Mesothelial cell of epicardium (in vitro differentiated cells): ENCODE measurements at places on chromosomes 16 and 17.

DNA sequence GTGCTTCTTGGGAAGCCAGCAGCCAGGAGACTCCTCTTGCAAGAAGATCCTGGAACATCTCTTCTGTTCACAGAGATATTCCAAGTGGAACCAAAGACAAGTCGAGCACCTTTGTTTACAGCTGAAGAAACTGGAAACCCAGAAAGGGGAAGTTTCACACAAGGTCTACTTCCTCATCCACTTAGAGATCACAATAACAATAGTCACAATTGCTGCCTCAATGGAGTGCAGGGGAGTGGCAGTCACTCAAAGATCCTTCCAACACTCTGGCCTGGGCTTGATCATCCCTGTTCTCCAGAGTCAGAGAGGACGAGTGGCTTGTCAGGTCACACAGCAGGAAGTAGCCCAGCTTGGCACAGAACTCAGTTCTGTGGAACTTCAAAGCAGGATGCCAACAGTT lies 46.9 kb upstream of the SIAH1 start:
- H3K27me3 ChIP-seq: peaks cover 5% of the 10 kb centered on the region
- no peak overlapping the region for H3K27ac ChIP-seq
- no peaks in the 10 kb centered on the region for H3K4me1 ChIP-seq
- DNase-seq: no peak
- no peak overlapping the region for H3K4me3 ChIP-seq

DNA sequence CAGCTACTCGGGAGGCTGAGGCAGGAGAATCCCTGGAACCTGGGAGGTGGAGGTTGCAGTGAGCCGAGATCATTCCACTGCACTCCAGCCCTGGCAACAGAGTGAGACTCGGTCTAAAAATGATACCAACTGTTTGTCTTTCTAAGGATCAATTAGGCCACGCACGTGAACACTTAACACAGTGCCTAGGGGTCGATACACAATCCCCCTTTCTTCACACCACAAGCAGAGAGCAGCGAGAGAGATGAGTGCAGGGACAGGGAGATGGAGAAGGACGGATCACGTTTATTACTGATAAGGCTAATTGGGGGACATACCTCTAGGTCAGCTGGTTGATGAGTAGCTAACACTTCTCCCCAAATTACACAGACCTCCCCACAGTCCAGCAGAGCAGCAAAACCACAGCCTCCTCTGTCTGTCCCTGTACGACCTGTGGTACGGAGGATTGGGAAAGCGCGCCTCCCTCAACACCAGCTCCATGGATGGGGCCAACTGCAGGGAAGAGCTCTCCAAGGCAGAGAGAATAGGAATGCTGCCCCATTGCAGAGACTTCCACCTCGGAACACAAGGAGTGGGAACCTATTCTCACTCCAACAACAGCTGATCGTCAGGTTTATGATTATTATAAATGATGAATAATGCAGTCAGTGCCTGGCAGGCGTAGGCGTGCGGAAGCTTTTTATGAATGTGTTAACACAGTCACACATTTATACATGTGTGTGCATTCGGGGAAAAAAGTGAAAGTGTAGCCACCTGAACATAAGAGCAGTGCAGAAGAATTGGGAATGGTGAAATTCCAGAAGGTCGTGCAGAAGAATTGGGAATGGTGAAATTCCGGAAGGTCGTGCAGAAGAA lies 155.1 kb downstream of the C16orf95 start:
- peaks cover 8% of the 10 kb centered on the region for H3K27me3 ChIP-seq
- H3K4me1 ChIP-seq: peaks cover 6% of the 10 kb centered on the region
- DNase-seq: no peak
- H3K36me3 ChIP-seq: no peaks in the 10 kb centered on the region
- H3K27ac ChIP-seq: no peak overlapping the region

DNA sequence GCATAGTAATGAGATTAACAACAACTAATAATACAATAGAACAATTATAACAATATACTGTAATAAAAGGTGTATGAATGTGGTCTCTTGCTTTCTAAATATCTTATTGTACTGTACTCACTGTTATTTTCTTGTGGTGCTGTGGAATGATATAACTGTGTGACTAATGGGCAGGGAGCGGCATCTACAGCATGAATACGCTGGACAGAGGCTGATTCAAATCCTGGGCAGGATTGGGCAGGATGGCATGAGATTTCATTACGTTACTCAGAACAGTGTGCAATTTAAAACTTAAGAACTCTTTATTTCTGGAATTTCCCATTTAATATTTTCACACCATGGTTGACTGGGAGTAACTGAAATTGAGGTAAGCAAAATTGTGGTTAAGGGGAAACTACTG lies 1239.8 kb upstream of the GOT2 start:
- H3K4me1 ChIP-seq: no peaks in the 10 kb centered on the region
- no peaks in the 10 kb centered on the region for H3K27me3 ChIP-seq
- H3K27ac ChIP-seq: no peak overlapping the region

DNA sequence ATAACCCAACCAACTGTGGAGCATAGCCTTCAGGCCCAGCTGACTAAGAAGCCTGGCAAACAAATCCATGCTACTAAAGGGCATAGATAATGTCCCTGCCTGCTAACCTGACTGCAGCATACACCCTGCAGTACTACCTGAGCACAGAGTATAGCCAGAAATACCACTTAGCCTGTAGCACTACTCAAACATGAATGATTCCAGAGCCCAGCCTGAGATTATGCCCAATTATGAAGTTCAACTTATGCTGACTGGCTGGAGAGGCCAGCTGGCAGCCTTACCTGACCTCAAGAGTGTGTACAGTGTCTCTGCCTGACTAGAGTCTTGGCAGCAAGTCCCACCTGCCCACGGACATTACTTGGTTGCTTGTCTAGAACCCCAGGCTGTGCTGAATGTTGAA lies 1265.3 kb downstream of the CDH11 start:
- no peak for DNase-seq
- peaks cover 1% of the 10 kb centered on the region for H3K27me3 ChIP-seq
- H3K27ac ChIP-seq: no peak overlapping the region
- H3K36me3 ChIP-seq: no peaks in the 10 kb centered on the region

DNA sequence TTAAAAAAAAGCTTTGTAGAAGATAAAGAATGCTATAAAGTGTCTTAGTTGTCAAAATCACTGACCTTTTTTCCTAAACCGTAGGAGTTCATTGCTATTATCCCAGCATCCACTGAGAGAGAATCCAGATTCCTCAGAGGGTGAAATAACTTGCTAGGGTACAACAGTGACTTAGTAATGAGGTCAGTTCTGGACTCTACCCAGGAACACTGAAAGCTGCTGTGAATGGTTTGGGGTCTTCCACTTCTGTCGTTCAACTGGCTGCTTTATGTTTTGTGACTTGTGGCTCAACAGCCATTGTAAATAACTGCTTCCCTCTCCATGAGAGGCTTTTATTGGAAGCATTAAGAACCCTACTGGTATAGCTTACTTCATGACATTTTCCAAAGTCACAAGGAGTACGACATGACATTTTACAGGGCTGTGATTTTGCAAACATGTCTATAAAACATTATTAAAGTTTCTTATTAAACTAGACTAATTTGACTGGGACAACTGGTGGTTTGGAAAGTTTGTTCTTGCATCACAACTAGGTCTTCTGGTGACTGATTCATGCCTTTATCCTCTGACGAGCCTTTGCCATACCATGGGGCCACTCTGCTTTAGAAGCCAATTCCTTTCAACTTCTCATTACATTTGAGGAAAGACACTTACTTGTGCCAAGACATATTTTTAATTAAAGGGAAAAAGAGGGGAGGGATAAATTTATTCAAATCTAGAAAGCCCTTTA lies 92.2 kb upstream of the CDH11 start:
- no peak overlapping the region for H3K4me3 ChIP-seq
- no peaks in the 10 kb centered on the region for H3K4me1 ChIP-seq
- DNase-seq: no peak
- no peaks in the 10 kb centered on the region for H3K36me3 ChIP-seq
- H3K27ac ChIP-seq: no peak overlapping the region

DNA sequence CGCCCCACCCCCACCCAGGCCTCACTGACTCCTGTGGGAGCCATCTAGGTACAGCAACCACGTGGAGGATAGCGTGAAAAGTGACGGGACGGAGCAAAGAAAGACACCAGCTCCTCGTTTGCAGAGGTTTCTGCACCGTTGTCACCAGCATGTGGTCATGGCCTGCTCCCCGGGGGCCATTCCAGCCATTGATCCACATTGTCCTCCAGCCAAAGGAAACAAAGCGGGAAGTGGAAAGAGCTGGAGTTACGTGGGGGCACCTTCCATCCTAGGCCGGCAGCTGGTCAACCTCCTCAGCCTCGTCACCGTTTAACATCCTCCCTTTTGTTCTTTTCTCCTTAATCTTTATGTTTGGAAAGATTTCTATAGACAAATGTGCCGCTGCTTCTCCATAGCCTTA lies 153.7 kb downstream of the RPTOR start:
- no peak overlapping the region for H3K27ac ChIP-seq
- H3K4me3 ChIP-seq: no peak overlapping the region
- DNase-seq: no peak
- no peaks in the 10 kb centered on the region for H3K27me3 ChIP-seq
- peaks cover 7% of the 10 kb centered on the region for H3K36me3 ChIP-seq

- no peak overlapping the region for H3K4me3 ChIP-seq
- peaks cover 10% of the 10 kb centered on the region for H3K4me1 ChIP-seq
- DNase-seq: peak; percentile 84
- H3K36me3 ChIP-seq: no peaks in the 10 kb centered on the region
- no peak overlapping the region for H3K27ac ChIP-seq
- peaks cover 23% of the 10 kb centered on the region for H3K27me3 ChIP-seq
These were observed 17.1 kb upstream of the C17orf113 start for GRCh38 chr17:42067371-42068091.

- H3K4me3 ChIP-seq: no peak overlapping the region
- H3K27ac ChIP-seq: peak overlapping the region; percentile 44
- no peak for DNase-seq
- H3K36me3 ChIP-seq: peaks cover 5% of the 10 kb centered on the region
These were observed 34.3 kb upstream of the TMEM92 start for GRCh38 chr17:50239937-50240336.
